ENCODE measurements at places on chromosomes 16 and 17. TPM values are rescaled to one million over a fixed set of nuclear protein-coding genes. Genes with fewer than 3 reads are reported as not detected.

Gene TEX14
- 4.3 TPM for polyA plus RNA-seq

Gene GSDMA
- 0.14 TPM for polyA plus RNA-seq

Gene NFATC2IP
- 46.9 TPM for polyA plus RNA-seq

Gene DHX40
- 34.4 TPM for polyA plus RNA-seq

Gene TP53TG3C
- not detected for polyA plus RNA-seq

Gene G6PC1
- polyA plus RNA-seq = not detected

Gene HES7
- polyA plus RNA-seq = not detected

Gene DNAAF8
- polyA plus RNA-seq = 0.70 TPM

All from muscle of back (tissue), 13 donors.